ENCODE measurements at places on chromosomes 11 and 22.

GRCh38 chr22:40668611-40669411 is 10.5 kb upstream of the MCHR1 start:
- DNase-seq: no peak

DNA sequence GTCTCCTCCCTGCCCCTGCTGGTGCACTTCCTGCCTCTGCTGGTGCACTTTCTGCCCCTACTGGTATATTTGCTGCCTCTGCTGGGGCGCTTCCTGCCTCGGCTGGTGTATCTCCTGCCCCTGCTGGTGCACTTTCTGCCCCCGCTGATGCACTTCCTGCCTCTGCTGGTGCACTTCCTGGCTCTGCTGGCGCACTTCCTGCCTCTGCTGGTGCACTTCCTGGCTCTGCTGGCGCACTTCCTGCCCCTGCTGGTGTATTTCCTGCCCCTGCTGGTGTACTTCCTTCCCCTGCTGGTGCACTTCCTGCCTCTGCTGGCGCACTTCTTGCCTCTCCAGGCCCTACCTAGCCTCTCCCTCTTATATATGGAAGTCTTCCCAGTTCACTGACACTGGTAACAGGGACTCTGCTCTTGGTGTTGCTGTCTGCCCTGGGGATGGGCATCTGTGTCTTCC is 10.1 kb downstream of the MTFP1 start:
- no peak for DNase-seq

GRCh38 chr11:12683874-12684273 is 9.7 kb downstream of the TEAD1 start:
- no peak for DNase-seq

- DNase-seq: peak; percentile 35
Measured at GRCh38 chr11:66183494-66184048, 84.9 kb upstream of the RAB1B start.

DNA sequence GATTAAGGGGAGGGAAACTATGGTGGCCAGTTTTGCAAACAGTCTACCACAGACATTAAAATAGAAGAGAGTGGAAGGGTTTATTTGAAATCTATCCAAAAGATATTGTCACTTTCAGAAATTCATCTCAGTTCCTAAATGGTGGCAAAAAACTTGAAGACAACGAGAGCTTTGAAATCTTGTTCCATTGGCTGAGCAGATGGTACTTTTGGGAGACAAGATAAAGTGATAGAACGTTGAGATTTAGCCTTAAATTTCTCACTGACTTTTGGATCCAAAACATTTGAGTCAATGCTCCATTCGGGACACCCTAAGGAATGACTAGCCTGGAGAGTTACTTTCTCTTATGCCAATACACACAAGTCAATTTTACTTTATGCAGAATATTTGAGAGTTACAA is 319.1 kb upstream of the LARGE1 start:
- no peak for DNase-seq

GRCh38 chr22:44842417-44842816 is 90.0 kb downstream of the ARHGAP8 start:
- DNase-seq: no peak

- no peak for DNase-seq
Measured at GRCh38 chr11:67694875-67695555, 20.6 kb upstream of the ALDH3B2 start.

DNA sequence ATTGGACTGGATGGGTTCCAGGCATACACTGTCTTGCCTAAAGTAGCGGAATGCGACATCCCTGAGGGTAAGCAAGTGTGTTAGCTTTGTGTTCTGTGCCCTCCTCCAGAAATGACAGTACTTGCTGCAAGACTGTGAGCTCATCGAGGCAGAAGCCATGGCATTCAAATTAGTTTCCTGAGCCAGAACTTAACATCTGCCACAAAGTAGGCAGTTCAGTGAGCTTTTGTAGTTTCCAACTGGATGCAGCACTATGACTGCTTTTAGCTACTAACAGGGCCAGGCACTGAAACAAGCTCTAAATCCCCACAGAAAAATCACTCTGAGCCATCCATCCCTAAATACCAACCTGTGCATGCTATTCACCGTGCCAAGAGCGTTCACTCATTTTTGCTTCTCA is 1.2 kb upstream of the FAR1 start:
- DNase-seq: no peak
